Hippocampal formation (tissue), 2 donors: ENCODE measurements at places on chromosomes 2 and 18.
A peak's percentile ranks its signal among the peaks of the same experiment; 100 is the strongest.

DNA sequence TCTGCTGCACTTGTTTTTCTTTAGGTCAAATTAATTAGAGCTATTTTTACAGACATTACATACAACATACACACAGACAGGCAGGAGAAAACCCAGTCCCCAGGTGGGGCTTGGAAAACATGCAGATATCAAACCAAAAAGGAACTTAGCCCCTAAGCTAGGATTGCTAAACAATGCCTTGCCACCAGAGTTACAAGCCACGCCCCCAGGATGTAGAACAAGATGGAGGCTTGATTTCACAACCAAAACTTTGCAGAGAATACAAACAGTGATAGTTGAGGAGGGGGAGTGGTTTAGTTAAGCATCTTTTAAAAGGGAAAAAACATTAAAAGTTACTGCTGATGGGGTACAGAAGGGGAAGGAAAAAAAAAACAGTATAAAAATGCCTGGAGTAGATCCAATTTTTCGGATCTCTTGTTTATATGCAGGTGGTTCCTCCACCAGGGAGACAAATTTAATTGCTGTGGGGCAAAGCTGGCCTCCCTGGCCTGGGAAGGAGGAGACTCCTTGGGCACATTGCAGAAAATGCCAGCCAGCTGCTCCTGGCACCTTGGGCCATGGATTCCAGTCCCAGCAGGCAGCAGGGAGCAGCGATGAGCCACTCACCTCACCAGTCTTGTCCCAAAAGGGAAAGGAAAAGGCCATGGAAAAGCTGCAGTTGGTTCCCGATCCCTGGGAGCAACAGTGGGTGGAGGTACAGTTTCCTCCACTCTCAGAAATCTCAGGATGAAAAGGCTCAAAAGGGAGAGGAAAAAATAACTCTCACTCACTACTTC is 348.4 kb upstream of the REG3G start:
- no peak for DNase-seq

GRCh38 chr2:72155737-72156136 is 8.1 kb upstream of the CYP26B1 start:
- no peak for DNase-seq

DNA sequence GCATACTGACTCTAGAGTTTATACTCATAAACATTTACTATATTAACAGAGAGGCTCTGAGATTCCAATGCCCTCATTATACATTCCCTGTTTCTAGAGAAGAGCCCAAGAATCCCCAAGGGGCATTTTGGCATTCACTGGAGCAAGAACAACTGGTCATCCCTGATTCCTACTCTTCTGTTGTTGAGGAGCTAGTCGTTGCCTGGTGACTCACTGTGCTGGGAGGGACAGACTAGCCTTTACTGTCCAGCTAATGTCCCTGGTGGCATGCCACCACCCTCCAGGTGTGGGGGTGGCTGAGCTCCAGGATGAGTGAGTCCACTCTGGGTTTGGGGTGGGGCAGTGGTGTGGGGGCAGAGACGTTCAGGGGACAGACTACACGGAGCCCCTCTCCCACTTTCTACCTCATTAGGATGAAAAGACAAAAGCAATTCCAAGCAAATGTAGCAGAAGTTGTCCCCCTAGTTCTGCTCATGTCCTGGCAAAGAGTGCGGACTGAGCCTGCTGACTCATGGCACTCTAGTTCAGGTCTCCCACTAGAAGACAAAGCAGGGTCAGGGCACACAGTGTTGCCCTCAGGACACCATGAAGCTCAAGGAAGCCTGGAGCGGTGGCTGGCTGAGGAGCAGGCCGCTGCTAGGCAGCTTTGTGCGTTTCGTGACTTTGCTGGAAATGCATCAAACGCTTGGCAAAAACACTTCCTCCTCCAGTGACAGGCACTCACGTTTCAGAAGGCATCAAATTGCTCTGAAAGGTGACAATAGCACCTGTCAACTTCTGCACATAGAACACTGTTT is 49.4 kb downstream of the RHOB start:
- DNase-seq = no peak

GRCh38 chr2:36125702-36126101 is 229.9 kb upstream of the CRIM1 start:
- no peak for DNase-seq

DNA sequence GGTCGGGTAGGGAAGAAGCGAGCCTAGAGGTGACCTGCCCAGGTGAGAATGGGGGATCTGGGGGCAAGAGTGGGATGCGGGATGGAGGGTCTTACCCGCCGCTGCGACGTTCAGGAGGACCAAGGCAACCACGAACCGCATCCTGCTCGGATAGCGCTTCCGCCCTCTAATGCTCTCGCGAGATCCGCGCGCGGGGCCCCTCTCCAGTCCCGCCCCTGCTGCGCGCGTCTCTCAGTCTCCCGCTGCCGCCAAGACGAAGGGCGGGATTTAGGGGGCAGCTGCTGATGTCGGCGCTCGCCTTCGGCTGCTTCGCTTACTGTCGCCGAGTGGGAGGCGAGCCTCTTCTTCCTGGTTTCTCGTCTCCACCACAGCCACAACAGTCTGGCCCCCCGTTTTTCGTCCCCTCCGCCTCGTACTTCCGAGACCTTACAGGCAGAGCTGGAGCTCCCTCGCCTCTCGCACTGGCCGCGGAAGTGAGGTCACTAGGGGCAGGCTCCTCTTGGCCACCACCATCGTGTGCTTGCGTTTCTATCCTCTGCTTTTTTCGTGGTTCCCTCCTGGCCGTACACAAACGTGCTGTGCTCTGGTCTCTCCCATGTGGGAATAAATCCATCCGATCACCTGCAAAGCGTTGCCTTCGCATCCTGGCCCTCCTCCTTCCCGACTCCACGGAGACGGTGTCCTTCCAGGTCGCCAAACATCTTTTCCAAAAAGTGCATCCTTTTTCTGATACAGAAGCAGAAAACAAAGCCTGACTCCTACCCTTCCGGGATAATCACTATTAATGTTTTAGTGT is at the start of gene TGOLN2:
TSS of gene TGOLN2 (minus strand) at position 168 of the 796 bp plus-strand sequence. CDS start at position 141, 27 bp downstream.
- DNase-seq = peak; percentile 92

- no peak for DNase-seq
These were observed 72.9 kb upstream of the SCG2 start for GRCh38 chr2:223674998-223675609.

DNA sequence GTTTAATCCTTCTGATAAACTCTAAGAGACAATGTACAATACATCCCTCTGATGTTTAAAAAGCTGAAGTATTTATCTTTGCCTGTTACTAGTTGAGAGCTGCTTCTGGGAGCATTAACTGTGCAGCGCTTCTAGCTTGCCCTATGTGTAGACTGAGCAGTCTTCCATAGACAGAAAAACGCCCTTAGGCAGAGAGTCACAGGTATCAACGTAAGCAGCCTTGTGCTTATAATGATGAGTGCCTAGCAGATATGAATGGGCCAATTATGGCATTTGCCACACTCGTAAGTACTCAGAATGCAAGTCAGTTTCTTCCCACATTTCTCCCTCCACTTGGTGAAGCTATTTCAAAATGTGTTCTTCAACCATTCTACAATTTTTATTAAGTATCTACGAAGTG is 731.1 kb upstream of the SLC8A1 start:
- no peak for DNase-seq

GRCh38 chr2:55431982-55432627 is 12.4 kb upstream of the CCDC88A start:
- peak; percentile 62 for DNase-seq

- no peak for DNase-seq
These were observed 22.0 kb upstream of the ODC1 start for GRCh38 chr2:10469955-10470608.

- no peak for DNase-seq
These were observed 759.5 kb downstream of the RNF144A start for GRCh38 chr2:7676714-7677113.

- DNase-seq = peak; percentile 56
These were observed 910.4 kb upstream of the GYPC start for GRCh38 chr2:125745514-125745913.

GRCh38 chr2:62505750-62506420 is at the start of gene TMEM17:
Gene TMEM17, minus strand, starts transcription at chr2:62506195. Its CDS starts 66 bp downstream, at chr2:62506129.
- peak; percentile 91 for DNase-seq

GRCh38 chr2:31979956-31980355 is 30.9 kb downstream of the MEMO1 start:
- DNase-seq = no peak

GRCh38 chr2:240123821-240124650 is 12.1 kb downstream of the COPS9 start:
- no peak for DNase-seq

- DNase-seq = no peak
These were observed 12.8 kb downstream of the RBFA start for GRCh38 chr18:80046961-80047541.

GRCh38 chr2:168722592-168722991 is 79.8 kb upstream of the NOSTRIN start:
- no peak for DNase-seq

DNA sequence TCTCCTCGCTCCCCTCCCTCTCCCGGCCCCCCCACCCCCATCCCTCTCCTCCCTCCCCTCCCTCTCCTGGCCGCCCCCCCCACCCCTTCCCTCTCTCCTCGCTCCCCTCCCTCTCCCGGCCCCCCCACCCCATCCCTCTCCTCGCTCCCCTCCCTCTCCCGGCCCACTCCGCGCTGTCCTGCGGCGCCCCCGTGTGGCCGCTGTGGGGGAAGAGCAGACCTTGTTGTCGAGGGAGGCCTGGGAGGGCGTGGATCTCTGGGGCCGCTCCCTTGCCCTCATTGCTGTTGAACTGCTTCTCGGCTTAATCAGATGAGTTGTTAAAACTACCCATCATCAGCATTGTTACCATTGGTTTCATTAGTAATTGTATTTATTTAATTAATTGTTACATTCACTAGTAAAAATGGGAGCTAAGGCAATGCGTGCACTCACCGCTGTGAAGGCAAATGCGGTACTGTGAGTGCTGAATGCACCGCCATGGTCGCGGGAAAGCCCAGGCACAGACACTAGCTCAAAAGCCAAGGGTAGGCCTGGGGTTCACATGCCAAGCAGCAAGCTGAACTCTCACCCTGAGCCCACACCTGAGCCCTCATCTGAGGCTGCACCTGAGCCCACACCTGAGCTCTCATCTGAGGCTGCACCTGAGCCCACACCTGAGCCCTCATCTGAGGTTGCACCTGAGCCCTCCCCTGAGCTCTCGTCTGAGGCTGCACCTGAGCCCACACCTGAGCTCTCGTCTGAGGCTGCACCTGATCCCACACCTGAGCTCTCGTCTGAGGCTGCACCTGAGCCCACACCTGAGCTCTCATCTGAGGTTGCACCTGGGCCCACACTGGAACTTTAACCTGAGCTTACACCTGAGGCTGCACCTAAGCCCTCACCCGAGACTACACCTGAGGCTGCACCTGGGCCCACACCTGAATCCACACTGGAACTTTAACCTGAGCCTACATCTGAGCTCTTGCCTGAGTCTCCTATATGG is 8.8 kb downstream of the RTP5 start:
- DNase-seq = peak; percentile 32

- no peak for DNase-seq
These were observed 21.5 kb downstream of the KLF7 start for GRCh38 chr2:207144173-207144785.

DNA sequence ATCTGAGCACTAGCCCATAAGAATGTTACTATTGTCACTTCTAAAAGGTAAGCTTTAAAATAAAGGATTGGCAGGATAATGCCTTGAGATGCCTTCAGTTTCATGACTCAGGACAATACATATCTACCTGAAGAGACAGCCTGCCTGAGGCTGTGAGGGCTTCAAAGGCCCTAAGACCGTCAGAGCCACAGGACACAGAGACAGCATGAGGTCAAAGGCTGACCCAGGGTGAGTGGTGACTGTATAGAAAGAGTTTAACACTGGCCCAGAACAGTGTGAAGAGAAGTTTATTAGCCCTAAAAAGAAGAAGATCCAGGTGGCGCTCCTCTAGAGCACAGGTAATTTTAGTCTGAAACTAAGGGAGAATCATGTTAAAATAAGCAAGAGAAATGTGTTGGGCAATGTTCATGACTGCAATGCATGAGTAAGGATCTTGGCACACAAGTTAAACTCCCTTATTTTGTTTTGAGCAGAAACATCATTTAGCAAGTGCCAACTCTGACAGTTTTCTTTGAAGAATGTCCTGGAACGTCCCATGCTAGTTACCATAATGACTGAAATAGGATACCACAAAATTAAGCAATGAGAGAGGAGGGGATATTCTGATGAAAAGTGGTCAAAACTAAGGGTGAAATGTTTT is 78.1 kb upstream of the FAM110C start:
- DNase-seq = no peak

DNA sequence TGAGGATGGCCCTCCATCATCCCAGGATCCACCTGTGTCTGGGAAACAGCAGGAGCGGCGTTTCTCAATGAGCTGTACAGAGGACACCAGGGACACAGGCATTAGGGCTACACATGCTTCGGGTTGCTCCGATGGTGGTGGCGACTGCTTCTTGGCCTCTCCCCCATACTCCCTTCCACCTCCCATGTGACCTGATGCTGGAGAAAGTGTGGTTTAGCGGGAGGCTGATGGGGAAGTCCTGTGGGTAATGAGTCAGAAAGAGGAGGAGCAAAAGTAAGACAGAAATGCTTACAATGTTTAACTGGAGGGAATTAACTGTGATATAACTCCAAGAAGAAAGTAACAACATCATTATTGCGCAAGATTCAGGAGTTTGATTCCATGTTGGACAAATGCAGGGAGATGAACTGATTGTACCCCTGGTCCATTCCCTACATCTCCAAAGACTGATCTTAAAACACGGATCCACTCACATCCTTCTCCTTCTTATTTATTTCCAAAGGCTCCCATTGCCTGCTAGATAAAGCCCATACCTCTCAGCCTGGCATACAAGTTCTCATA is 186.6 kb downstream of the NRP2 start:
- DNase-seq = no peak

DNA sequence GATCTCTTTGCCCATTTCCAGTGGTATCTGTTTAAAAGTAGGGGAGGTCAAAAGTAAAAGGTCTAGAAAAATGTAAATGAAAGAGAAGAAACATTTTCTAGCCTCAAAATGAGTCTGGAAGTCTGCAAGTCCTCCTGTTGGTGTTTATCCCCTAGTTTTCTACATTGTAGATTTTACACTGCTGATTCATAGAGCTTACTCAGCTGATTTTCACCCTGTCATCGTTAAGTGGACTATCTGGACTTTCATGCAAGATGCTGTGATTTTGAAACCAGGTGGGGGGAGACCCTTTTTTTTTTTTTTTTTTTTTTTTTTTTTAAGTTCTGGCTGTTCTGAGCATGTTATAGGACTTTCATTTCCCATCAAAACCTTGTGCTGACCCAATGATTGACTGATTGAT is 10.3 kb downstream of the HOXD3 start:
- no peak for DNase-seq

DNA sequence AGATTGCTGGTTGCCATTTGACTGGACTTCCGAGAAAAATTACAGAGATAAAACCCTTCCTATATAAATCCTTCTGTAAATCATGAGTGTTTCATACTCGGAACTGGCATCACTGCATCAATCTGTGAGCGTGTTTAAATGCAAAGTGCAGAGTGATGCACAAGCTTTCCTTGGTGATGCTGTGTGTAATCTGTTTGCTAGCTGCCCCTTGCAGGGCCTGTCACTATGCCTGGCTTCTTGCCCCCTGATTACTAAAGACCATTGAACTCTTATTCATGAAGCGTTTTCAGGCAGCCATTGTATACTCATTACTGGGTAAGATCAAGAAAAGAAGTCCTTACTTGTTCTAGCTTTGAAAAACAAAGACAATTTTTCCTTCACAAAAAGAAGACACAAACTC is 266.9 kb upstream of the FANCL start:
- DNase-seq = peak; percentile 49

- no peak for DNase-seq
These were observed 167.9 kb downstream of the TMEM182 start for GRCh38 chr2:102929721-102930120.

- DNase-seq = no peak
These were observed 23.6 kb downstream of the ALPK2 start for GRCh38 chr18:58605027-58606020.

- no peak for DNase-seq
These were observed 490.6 kb downstream of the THSD7B start for GRCh38 chr2:137255990-137256389.

- no peak for DNase-seq
These were observed 123.1 kb downstream of the RTTN start for GRCh38 chr18:70082430-70082829.
